Naive thymus-derived CD4-positive, alpha-beta T cell (primary cell): ENCODE measurements at places on chromosomes 7 and 10. TPM values are rescaled to one million over a fixed set of nuclear protein-coding genes. Genes with fewer than 3 reads are reported as not detected.

DNA sequence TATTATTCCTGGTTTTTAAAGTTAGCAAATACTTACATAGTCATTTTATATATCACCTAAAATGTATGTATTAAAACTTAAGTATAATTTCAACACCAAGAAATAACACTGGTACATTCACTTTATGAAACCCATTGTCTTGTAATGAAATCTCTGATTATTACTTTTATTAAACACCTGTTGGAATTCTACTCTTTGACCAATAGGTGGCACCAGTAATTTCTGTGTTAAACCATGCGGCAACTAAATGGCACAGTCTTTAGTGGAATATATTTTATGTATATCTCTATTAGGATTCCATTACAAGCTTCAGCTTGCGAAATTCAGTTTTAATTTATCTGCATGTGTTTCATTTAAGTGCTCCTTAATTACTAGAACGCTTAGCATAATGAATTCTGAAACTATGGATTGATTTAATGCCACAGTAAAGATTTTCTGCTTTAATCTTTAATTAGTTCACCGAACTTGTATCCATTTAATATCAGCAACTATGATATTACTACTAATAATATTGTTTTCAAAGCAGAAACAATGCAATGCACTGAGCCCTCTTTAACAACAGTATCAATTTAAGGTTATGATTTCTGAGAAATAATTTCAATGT, 181.3 kb downstream of the MAGI2 start:
- H3K36me3 ChIP-seq = no peaks in the 10 kb centered on the region
- no peak overlapping the region for H3K4me3 ChIP-seq

ASAH2B gene
- total RNA-seq = 2.1 TPM

GRCh38 chr10:133127291-133128125, 32.5 kb upstream of the KNDC1 start:
- H3K4me1 ChIP-seq = no peaks in the 10 kb centered on the region
- no peak overlapping the region for H3K27ac ChIP-seq
- no peaks in the 10 kb centered on the region for H3K27me3 ChIP-seq
- no peak overlapping the region for H3K4me3 ChIP-seq

COL28A1 gene
- total RNA-seq = not detected in 2 replicates

DNA sequence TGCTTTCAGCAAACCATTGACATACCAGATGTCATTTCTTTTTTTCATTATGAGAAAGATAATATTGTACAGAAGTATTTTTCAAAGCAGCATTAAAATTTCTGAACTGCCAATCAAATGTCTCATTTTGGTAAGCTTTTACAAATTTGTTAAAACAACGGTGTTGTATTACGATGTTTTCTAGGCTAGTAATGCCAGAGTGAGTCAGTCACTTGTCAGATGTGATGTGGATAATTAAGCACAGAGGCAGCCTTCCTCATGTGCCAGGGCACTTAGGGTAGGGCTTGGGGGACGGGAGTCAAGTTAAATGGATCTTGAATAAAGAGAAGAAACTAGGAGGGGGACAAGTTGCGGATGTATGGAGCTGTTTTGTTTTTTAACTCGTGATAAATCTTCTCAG, 10.1 kb downstream of the PSTK start:
- peaks cover 4% of the 10 kb centered on the region for H3K36me3 ChIP-seq
- H3K27me3 ChIP-seq = no peaks in the 10 kb centered on the region
- no peak for DNase-seq
- H3K27ac ChIP-seq = no peak overlapping the region
- H3K4me3 ChIP-seq = no peak overlapping the region

GRCh38 chr7:105187302-105188169, 173.5 kb downstream of the KMT2E start:
- no peak overlapping the region for H3K27ac ChIP-seq
- no peaks in the 10 kb centered on the region for H3K4me1 ChIP-seq
- H3K36me3 ChIP-seq = no peaks in the 10 kb centered on the region

GRCh38 chr10:124092860-124093773, at the start of gene CHST15:
CHST15 (minus strand) TSS chr10:124093598; CDS start chr10:124046212, 47,386 bp downstream.
- peak; percentile 13 for DNase-seq
- no peaks in the 10 kb centered on the region for H3K27me3 ChIP-seq
- H3K4me3 ChIP-seq = no peak within 1 kb of the TSS
- H3K36me3 ChIP-seq = no peaks in the 10 kb centered on the region

DNA sequence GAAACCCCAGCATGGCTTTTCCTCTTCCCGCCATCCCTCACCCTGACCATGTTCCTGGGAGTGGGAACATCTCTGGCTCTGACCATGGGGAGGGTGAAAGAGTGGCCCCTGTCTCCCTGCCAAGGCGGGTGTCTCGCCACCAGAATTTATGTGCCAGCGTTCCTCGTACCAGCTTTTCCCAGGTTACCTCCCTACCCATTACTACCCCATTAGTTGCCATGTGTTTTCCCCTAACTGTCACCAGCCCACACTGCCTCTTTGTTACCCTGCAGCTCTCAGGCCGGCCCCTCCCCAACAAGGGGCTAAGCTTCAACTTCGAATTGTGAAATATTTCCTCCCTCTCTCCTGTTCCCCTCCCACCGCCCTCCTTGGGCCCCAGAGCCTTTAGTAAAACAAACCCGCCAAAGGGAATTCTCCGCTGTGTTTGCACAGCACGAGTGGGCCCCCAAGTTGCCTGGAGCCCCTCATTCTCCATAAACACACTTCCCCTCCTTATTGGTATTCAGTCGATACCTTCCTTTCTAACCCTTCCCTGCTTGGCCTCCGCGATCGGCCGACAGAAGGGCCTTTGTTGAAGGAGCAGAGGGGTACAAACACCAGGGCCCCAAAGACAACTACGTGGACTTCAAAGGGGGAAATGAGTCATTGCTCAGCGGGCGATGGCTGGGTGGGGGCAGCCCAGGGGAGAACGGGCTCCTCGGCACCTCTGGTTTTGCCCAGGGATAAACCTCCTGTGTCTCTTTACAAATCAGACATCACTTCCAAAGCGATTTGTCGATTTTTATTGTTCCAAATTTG, 45.5 kb downstream of the SLIT1 start:
- H3K4me1 ChIP-seq = no peaks in the 10 kb centered on the region
- no peaks in the 10 kb centered on the region for H3K36me3 ChIP-seq
- DNase-seq = no peak
- no peaks in the 10 kb centered on the region for H3K27me3 ChIP-seq
- no peak overlapping the region for H3K27ac ChIP-seq

DNA sequence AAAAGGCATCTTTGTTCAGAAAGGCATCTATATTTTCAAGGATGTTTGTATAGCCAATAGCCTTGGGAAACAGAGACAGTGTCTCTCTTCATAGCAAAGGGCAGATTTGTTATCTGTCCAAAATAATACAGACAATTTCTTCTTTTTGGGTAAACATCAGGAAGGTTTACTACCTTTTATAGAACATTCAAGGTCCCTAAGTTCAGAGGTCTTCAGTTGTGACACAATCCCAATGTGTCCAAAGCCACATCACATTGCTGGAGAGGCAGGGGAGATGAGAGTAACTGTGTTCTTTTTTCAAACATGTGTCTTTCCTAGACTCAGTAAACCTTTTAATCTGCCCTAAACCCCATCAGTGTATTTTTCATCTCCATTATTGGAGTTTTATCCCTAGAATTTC, 33.6 kb upstream of the FAM13C start:
- H3K36me3 ChIP-seq = no peaks in the 10 kb centered on the region
- H3K27ac ChIP-seq = no peak overlapping the region

DNA sequence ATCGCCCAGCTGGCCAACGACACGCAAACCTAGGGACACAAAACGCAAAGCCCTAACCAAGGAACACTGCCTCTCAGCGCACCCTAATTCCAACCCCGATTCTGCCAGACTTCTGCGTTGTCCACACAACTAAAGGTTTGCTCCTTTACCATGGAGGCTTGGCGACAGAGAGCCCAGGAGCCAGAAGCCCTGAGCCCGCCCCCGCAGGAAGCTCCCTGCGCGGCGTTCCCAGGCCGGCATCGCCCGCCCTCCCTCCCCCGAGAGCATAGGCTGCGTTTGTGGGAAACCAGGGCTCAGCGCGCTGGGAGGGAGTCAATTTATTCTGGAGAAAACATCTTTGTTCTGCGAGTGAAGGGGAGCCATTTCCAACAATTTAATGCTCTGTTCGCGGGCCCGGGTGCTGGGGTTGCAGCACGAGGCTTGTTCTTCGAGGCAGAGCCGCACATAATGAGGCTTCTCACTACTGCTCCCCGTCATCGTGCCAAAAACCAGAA, 103.9 kb downstream of the GRID1 start:
- no peak overlapping the region for H3K27ac ChIP-seq
- no peak overlapping the region for H3K4me3 ChIP-seq

PNLIPRP1 gene
- not detected for total RNA-seq

DNA sequence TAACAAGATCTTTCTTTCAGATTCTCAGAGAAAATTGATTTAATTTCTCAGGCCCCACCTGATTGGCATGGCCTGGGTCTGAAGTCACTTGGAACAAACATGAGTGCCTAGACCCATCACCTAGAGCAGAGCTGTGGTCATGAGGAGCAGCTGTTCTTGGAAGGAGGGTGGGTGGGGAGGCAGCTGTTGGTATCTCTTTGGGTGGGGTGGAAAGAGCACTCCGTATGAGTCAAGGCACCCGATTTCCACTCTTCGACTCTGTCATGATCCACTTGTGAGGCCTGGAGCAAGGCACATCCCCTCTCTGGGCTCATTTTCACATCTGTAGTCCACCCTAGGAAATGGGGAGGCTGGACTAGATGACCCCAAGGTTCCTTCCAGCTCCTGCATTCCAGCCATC, 156.7 kb downstream of the C10orf105 start:
- no peak overlapping the region for H3K4me3 ChIP-seq
- no peaks in the 10 kb centered on the region for H3K36me3 ChIP-seq
- H3K27me3 ChIP-seq = no peaks in the 10 kb centered on the region

PLA2G12B gene
- not detected for total RNA-seq

OR2A42 gene
- total RNA-seq = 0.22 TPM

GRCh38 chr7:155792315-155792960, 19.8 kb downstream of the SHH start:
- H3K4me3 ChIP-seq = no peak overlapping the region
- no peaks in the 10 kb centered on the region for H3K4me1 ChIP-seq
- no peaks in the 10 kb centered on the region for H3K27me3 ChIP-seq
- H3K36me3 ChIP-seq = no peaks in the 10 kb centered on the region
- no peak overlapping the region for H3K27ac ChIP-seq

- no peaks in the 10 kb centered on the region for H3K27me3 ChIP-seq
- no peak overlapping the region for H3K27ac ChIP-seq
- H3K36me3 ChIP-seq = no peaks in the 10 kb centered on the region
- peaks cover 13% of the 10 kb centered on the region for H3K4me1 ChIP-seq
- DNase-seq = no peak
- no peak overlapping the region for H3K4me3 ChIP-seq
These were observed 30.0 kb downstream of the SFXN4 start for GRCh38 chr10:119135513-119135881.

- no peak overlapping the region for H3K4me3 ChIP-seq
- H3K4me1 ChIP-seq = no peaks in the 10 kb centered on the region
- no peak for DNase-seq
- no peak overlapping the region for H3K27ac ChIP-seq
- H3K27me3 ChIP-seq = no peaks in the 10 kb centered on the region
These were observed 33.7 kb upstream of the CHCHD3 start for GRCh38 chr7:133115596-133115995.

GPRIN2 gene
- total RNA-seq = not detected

NXPH1 gene
- total RNA-seq = not detected

SPOCK2 gene
- total RNA-seq = 505 TPM

DNA sequence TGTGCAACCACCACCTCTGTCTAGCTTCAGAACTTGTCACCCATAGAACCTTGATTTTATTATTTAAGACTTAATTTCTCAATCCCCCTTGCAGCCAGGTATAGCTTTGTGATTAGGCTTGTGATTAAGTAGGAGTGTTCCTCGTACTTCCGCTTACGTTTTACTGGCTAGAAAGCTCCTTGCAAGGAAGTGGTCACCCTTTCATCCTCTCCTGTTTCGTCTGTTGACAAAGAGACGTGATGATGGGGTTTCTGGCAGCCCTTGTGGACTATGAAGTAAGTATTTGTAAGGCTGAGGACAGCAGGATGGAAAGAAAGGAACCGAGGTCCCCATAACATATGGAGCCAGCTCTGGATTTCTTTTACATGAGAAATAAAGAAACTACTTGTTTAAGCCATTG, 86.5 kb upstream of the KDM7A start:
- no peaks in the 10 kb centered on the region for H3K36me3 ChIP-seq
- peak overlapping the region; percentile 14 for H3K27ac ChIP-seq
- peaks cover 18% of the 10 kb centered on the region for H3K4me1 ChIP-seq
- H3K4me3 ChIP-seq = peak overlapping the region; percentile 1
- H3K27me3 ChIP-seq = no peaks in the 10 kb centered on the region
- peak; percentile 78 for DNase-seq

DNA sequence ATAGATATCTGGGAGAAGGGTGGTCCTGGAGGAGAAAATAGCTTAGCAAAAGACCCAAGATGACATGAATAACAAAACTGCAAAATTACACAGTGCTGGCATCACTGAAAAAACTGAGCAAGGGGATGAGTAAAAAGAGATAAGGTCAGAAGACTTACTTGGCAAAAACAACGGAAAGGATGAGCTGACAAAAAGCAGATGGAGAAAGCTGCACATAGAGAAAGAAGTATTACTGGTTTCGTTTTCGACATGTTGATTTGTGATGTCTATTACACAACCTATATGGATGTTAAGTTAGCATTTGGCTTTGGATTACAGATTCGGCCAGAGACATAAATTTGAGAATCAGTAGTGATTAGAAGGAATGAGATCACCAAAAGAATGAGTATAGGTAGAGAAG, 132.1 kb downstream of the MACC1 start:
- H3K27ac ChIP-seq = no peak overlapping the region
- no peaks in the 10 kb centered on the region for H3K36me3 ChIP-seq
- no peaks in the 10 kb centered on the region for H3K27me3 ChIP-seq
- H3K4me3 ChIP-seq = no peak overlapping the region
- no peaks in the 10 kb centered on the region for H3K4me1 ChIP-seq

DNA sequence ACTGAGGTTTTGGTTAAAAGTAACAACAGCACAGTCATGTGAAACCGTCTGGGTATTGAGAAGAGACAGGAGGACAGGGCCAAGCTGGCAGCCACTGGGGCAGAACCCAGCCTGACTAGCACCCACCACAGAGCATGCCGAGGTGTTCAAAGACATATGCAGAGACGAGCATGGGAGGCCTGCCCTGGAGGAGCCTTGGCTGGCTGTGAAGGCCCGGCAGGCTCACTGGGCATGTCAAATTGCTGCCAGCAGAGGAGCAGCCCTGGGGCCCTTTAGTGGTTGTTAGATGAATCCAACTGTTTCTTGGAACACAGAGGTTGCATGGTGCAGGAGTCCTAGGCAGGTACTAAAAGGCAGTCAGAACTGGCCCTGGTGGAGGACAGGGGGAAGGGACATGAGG, 5.0 kb upstream of the GDF2 start:
- no peak for DNase-seq
- H3K4me3 ChIP-seq = no peak overlapping the region
- H3K36me3 ChIP-seq = no peaks in the 10 kb centered on the region
- no peaks in the 10 kb centered on the region for H3K27me3 ChIP-seq
- no peak overlapping the region for H3K27ac ChIP-seq
